ENCODE measurements at places on chromosomes 1 and 21.

DNA sequence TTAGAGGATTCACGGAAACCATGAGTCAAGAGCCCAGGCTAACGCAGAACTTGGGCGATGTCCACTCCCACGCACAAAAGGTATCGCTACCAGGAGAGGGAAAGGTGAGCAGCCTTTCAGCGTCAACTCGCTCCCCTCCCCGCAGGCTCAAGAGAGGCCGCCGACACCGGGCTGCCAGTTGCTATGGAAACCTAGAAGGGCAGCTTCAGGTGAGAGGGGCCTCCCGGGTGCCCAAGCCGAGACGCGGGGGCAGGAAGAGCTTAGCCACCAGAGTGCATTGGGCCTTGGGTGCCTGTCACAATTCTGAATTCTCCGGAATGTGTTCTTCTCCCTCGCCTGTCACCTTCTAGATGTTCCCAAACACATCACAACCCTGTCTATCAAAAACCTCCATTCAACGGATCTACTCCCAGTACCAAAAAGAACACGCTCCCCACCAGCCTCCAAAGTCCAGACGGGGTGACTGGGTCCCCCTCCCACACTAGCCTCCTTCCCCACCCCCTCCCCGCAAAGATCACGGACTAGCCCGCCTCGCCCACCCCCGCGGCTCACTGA lies 694 bp downstream of the MEAF6 start:
- DNase-seq: peak; percentile 31

DNA sequence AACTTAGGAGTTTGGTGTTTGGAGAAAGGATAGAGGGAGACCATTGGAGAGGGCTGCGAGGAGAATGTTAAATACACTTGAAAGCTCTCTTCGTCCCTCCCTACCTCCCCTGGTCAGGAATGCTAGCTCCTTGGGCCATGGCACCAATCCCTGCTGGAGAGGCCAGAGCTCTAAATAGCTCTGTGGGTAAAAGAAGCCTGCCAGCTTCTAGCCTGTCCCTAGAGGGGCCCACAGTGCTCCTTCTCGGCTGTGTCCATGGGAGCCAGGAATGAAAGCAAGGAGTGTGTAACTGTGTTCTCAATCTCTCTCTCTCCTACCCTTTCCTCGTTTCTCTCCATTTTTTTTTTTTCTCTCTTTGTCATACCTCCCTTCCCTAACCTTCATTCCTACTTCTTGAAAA lies at the start of gene CCDC190:
Gene CCDC190, minus strand, starts transcription at position 75 of the 400 bp plus-strand sequence. CDS start 1,529 bp downstream, outside the sequence.
- DNase-seq: no peak

DNA sequence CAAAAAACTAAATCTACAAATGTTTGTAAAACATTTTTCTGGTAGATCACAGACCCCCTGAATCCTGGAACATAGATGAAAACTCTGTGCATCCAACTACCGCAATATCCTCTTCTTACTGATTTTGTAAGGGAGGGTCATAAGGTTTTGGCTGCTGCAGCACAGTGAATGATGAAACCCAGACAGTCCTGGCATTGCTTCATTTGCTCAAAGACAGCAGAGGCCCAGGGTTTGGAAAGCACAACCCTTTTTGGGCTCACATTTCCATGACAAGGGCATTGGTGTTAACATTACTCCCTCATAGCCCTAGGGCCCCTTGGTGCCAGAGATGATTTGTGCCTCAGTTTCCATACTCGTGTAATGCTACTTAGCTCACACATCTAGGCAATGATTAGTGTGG lies 51.2 kb downstream of the PLXNA2 start:
- no peak for DNase-seq

GRCh38 chr1:201882665-201883132 lies 6.0 kb upstream of the SHISA4 start:
- DNase-seq: no peak

DNA sequence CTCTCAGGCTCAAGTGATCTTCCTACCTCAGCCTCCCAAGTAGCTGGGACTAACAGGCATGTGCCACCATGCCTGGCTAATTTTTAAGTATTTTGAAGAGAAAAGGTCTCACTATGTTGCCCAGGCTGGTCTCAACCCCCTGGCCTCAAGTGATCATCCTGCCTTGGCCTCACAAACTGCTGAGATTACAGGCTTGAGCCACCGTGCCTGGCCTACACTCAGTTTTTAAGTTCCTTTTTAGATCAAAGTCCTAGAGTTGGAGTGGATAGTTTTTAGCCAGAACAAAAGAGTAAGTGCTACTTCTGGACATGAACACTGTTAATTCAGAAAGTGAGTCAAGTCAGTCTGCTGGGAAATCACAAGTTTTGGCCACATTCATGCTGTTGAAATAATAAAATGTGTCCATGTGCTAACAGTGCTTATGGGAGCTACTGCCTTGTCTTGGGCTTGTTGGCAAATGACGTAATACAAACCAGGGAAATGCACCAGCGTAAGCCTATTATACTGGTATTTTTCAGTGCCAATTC lies 84.2 kb downstream of the NDUFS5 start:
- DNase-seq: no peak

DNA sequence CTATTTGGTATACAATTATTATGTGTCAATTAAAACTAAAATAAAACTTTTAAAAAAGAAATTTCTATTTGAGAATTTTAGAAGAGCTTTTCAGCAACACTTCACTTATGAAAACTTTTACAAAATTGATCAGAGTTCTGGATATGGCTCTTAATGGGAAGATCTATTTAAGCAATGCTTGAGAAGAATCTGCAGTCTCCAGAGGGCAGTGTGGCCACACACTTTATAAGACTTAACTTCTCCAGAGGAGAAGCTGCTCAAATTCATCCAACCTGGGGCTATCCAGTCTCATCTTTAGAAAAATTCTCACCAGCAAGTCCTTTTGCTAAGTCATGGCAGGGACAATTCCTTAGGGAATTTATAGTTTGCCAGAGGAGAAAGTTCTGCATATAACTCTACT lies 25.2 kb upstream of the AGO1 start:
- DNase-seq: no peak

DNA sequence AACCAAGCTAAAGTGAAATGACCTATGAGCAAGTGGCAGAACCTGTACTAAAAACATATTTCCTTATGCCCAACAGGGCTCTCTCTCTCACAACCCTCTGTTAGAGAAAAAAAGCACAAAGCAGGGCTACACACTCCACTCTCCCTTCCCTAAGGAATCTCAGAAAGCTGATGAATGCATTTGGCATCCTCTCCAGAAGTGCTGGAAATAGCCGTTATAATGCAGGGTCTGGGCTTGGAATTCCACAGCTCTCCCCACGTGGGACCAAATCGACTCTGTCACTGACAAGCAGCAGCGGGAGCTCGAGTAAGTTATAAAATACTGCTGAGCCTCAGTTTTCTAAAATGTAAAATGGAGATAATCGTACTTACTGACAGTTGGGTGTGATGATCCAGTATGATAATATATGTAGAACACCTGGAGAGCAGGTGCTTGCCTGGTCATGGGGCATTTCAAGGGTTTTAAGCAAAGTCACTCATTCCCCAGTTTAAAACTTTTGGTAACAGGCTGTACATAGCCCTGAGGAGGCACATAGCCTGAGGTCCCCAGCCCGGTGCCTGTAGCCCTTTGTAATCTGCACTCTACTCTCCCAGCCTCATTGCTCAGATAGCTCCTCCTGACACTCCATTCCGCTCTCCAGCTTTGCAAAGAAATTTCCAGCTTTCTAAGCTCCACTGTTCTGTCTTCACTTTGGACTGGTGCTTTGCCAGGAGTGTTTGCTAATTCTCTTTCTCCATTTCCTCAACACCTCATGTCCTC lies 175.6 kb upstream of the DAB1 start:
- DNase-seq: no peak

DNA sequence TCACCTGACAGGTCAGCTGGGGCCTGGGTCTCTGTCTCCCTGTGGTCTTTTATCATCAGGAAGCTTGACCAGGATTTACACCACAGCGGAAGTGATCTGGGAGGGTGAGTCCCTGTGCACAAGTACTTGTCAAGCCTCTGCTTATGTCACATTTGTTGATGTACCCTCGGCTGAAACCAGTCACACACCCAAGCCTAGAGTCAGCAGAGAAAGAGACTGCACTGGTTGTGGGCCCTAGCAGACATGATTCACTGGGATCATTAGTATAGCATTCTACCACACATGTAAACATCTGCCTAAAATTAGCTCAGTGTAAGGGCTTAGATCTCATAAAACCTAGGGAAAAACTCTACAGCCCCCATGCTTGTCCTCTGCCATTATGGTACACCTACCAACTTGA lies 79.3 kb upstream of the LAMC2 start:
- DNase-seq: no peak

DNA sequence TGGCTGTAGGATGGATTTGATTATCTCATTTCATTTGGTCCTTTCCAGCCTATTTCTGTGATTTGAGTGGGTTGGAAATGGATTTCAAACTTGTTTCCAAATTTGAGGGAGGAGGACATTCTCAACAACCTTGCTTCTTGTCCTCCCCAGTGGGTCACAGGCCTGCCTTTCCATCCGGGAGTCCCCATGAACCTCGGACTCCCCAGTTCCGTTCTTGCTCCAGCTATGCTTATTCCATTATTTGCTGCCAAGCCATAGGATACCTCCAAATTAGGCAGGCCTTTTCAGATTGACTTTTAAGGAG lies 97.8 kb downstream of the DUSP10 start:
- DNase-seq: no peak

DNA sequence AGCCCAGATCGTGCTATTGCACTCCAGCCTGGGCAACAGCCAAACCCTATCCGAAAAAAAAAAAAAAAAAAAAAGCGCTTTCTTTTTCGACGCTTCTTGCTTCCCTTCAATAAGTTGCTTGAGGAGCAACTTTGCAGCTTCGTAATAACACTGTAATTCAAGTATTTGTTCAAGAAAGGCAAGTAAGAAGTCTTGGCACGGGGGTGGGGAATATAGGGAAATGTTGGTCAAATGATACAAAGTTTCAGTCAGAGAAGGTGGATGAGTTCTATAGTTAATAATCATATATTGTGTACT lies 871 bp upstream of the PSMA5 start:
- DNase-seq: no peak

GRCh38 chr21:41605178-41605933 lies 97.4 kb upstream of the TMPRSS2 start:
- no peak for DNase-seq

DNA sequence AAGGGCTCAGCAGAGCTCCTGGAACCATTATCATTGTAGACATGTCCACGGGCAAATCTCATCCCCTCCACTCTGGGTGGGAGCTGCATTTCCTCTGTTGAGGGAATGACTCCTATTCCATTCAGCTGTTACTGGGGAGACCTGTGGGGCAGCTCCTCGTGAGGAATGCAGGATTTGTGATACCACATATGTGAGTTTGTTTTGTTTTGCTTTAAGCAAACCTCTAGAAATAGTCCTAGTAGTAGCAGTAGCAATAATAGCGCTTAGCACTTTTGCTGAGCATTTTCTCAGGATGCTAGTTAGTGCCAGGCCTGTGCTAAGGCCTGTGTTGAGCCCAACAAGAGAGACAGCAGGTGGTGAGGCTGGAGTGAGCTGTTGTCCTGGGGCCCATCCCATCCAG lies 10.8 kb downstream of the OLIG1 start:
- DNase-seq: no peak

- no peak for DNase-seq
Measured at GRCh38 chr1:23354245-23354644, 10.2 kb upstream of the HNRNPR start.

GRCh38 chr1:167109125-167109524 lies 15.2 kb downstream of the STYXL2 start:
- DNase-seq: no peak

- no peak for DNase-seq
Measured at GRCh38 chr1:84202126-84202525, 58.1 kb downstream of the PRKACB start.

- no peak for DNase-seq
Measured at GRCh38 chr1:151401860-151402259, 2.5 kb downstream of the PSMB4 start.

GRCh38 chr1:87505391-87505983 lies 176.8 kb downstream of the LMO4 start:
- DNase-seq: no peak

DNA sequence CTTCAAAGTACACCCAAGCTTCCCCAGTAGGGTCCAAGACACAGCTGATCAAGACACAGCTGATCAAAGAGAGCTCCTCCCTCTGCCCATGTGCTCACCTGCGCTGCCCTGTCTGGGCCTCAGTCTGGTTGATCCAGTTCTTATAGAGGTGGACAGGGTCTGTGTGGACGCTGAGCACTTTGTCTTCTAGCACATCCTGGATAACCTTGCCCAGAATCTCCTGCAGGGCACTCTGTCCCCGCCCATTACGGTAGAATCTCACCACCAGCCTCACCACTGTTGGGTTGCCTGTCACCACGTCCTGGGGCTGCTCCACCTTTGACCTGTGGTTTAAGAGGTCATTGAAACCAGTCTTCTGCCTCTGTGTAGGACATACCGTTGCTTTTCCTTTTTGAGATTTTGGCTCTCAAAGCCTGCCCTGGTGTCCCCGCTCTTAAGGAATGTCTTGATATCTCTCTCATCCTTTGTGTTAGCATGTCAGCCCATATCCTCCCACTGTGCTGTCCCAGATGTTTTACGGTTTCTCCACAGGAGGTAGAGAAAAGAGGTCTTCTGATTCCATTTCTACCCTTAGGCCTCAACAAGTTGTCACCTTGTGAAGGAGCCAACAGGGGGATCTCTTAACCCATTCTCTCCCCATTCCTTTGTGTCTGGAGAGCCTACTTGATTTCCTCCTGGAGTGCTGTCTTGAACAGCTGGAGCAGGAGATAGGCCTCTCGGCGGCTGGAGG lies 33.5 kb downstream of the IQGAP3 start:
- no peak for DNase-seq

DNA sequence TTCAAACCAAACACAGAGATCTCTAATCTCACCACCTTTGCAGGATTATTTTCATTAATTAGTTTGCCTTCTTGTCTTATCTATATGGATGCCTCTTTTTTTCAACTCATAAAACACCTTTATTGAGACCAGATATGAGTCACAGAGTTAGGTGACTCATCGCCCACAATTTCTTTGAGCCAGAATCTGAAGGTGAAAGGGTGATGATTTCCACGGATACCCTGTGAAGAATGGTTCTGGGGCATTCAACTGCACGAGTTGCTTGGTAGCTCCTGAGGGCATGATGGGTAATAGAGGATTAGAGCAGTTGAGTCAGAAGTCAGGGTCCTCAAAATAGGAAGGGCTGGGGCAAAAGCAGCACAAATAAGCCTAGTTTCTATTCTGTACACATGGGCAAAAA lies 128.2 kb downstream of the TBX19 start:
- peak; percentile 59 for DNase-seq

DNA sequence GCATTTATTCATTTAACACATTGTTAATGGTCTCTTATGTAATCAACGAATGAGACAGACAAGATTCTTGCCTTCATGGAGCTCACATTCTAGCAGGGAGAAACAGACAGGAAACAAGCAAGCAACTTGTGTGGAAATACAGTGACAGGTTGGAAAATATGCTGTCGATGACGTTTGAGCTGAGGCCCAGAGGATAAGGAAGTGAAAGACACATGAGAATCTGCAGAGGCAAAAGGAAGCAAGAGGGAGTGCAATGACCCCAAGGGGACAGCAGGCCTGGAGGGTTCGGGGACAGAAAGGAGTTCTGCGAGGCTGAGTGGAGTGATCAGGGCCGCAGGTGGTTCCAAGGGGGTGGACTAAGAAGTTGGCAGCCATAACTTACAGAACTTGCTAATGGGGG lies 60.6 kb upstream of the AKT3 start:
- no peak for DNase-seq
